HFFc6 (cell line): ENCODE measurements at places on chromosomes 5 and 9.
A peak's percentile ranks its signal among the peaks of the same experiment; 100 is the strongest.

GRCh38 chr5:78755822-78756429, 107.4 kb upstream of the LHFPL2 start:
- DNase-seq = no peak

GRCh38 chr5:138737494-138738265, 15.5 kb upstream of the CTNNA1 start:
- DNase-seq = no peak

GRCh38 chr5:14212838-14213237, 69.7 kb downstream of the TRIO start:
- DNase-seq = no peak

DNA sequence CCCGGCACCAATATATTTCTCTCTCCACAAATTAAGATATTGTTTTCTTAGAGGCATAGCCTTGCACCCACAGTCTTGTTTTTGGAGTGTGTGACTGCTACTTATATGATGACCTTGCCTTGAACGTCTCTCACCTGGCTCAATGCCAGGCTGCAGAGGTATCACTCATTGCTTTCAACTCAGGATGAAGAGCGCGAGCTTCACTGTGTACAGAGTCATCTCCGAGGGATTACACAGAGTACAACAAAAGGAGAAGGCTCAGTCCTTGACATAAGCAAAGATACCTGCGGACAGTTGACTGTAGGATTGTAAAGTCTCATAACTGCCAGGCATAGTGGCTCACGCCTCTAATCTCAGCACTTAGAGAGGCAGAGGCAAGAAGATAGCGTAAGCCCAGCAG, 53.8 kb downstream of the CD180 start:
- DNase-seq = no peak

DNA sequence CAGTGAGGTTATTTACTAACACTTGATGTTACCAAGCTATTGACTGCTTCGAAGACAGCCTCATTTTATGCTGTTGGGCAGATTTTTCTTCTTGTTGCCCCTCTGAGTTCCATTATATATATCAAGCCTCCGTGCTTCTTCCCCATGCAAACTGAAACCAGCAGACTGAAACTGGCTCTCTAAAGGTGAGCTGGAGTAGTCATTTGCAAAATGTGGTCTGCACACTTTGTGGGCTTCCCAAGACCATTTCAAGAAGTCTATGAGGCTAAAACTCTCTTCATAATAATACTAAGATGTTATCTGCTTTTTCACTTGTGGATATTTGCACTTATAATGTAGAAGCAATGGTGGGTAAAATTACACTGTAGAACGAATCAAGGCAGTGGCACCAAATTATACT, 13.9 kb downstream of the SLC36A1 start:
- DNase-seq = no peak

- DNase-seq = no peak
These were observed 11.4 kb upstream of the TSC1 start for GRCh38 chr9:132955768-132956167.

GRCh38 chr5:4879693-4880303, 260.3 kb upstream of the ADAMTS16 start:
- DNase-seq = peak; percentile 58

- DNase-seq = no peak
These were observed 222.3 kb downstream of the ARRDC3 start for GRCh38 chr5:91160714-91161285.

GRCh38 chr5:145975361-145976066, 39.1 kb downstream of the SH3RF2 start:
- peak; percentile 77 for DNase-seq

DNA sequence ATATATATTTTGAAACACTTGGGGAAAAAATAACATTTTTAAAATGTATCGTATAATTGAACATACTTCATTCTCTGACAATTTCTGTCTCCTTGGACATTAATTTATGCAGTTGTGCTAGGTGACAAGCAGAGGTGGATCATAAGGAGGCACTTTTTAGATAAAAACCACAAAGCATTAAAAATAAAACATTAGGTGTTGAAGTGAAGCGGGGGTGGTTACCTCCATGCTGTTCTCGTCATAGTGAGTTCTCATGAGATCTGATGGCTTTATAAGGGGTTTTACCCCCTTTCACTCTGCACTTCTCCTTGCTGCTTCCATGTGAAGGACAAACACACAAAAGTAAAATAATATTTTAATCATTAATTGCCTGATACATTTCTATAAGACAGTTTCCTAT, 11.9 kb upstream of the COX7C start:
- no peak for DNase-seq

GRCh38 chr5:166991601-166992000, 1299.8 kb upstream of the WWC1 start:
- no peak for DNase-seq

GRCh38 chr9:23821375-23822181, 4.5 kb downstream of the ELAVL2 start:
- DNase-seq = no peak

DNA sequence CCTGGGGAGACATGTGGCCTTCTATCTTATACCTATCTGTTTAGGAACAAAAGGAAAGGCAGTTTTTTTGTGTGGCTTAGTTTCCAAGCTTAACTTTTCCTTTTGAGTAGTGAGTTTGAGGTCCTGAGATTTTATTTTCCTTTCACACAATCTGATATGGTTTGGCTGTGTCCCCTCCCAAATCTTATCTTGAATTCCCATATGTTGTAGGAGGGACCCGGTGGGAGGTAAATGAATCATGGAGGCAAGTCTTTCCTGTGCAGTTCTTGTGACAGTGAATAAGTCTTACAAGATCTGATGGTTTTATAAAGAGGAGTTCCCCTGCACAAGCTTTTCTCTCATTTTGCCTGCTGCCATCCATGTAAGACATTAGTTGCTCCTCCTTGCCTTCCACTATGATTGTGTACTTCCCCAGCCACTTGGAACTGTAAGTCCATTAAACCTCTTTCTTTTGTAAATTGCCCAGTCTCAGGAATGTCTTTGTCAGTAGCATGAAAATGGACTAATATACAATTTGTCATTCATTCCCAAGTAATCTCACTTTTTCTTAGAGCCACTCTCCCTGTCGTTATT, 4.7 kb upstream of the CLTB start:
- no peak for DNase-seq

DNA sequence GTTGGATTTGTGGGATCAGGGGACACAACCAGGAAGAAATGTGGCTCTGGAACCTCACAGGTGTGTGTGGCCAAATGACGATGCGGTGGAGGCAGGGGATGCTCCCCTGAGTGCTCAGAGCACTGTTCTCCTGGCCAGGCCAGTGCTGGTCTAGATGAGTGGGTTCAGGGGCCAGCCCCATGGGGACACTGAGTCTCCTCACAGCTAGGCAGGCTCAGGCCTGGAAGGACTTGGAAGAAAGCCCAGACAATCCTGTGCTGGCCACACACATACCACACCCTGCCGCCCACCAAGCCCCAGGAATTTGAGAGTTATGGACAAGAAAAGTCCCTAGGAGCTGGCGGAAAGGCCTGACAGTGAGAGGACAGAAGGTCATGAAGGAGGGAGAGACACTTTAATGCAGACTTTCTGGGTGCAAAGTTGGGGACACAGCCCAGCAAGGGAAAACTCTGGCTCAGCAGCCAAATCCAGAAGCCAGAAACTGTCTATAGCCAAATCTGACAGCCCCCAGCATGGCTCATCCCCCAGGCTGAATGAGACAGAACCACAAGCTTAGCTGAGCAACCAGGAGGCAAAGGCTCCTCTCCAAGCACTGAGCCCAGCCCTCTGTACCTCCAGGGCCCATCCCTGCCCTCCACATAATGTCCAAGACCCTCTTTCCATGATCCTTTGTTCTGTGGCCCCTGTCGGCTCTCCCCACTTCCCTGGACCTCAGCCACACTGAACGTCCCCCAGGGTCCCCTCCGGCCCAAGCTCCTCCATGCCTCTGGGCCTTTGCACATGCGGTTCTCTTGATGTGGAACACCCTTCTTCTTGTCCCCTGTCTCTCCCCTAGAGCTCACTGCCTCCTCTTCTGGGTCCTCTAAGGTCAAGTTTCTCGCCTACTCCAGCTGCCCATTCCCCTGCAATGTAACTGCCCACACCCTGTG, 22.4 kb downstream of the LHX6 start:
- peak; percentile 69 for DNase-seq
